Cerebellum (tissue), 4 donors: ENCODE measurements at places on chromosomes 11 and 22. TPM values are rescaled to one million over a fixed set of nuclear protein-coding genes. Genes with fewer than 3 reads are reported as not detected.
A peak's percentile ranks its signal among the peaks of the same experiment; 100 is the strongest.

DNA sequence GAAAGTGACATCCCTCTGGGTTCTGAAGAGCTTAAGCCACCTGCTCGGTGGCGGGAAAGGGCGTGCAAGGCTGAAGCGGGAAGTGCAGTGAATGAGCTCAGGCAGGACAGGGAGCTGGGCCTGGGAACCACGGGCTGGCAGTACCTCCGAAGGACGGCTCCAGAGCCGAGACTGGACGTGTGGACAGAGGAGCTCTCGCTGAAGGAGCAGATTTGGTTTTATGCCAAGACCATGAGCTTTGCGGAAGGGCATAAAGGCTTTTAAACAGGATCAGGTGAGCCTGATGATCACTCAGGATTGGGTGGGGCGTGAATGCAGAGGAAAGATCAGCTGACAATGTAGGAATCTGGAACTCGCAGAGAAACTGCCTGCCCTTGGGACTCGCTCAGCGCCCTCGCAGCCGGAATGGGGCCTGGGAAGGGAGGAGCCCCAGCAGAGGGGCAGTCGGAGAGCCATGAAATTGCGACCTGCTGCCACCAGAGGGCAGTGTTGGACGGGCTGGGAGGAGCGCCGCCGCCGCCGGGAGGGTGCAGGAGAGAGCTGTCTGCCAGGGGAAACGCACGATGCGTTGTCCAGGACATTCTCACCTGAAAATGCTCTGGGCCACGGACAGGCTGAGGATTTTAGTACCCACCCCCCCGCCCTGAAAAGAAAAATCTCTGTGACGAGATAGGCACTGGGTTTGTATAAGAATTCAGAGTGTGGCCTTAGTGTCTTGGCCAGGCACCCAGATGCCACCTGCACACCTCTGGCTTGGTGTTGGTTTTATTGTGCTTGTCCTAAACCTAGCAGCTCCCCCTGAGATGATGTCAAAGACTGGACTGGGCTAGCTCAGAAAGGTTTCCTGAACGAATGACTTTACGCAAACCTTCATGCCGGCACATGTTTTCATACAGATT lies 324.4 kb downstream of the NTM start:
- peak; percentile 90 for DNase-seq

Gene GAS2
- total RNA-seq, result 8.3 TPM

Gene JAML
- total RNA-seq, result 0.45 TPM

DNA sequence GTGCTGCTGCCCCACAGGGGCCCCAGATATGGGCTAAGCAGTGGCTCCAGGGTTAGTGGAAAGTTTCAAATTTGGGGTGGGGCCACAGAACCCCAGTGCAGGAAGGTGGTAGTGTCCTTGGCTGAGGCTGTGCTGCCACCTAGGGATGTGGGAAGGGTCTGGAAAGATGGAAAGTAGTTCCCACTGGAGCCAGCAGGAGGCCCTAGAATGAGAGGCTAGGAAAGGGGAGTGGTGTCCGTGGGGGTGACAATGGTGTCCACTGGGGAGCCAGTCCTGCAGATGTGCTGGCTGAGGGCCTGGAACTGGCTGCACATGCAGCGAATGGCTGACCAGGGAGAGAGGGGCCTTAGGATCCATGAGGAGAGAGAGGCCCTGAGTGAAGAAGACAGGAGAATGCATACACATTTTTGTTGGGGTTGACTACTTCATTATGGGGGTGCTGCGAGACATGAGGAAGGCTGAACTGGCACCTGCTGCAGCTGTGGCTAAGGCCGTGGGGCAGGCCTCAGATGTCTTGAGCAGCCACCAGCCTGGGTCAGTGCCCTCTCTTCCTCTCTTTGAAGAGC lies 21.1 kb downstream of the RFPL3 start:
- no peak for DNase-seq

Gene TREH
- not detected for total RNA-seq

Gene GLB1L3
- total RNA-seq, result 0.45 TPM

- DNase-seq, result no peak
Measured at GRCh38 chr22:26610996-26611395, 6.8 kb downstream of the CRYBB1 start.

Gene ZNF215
- total RNA-seq, result 7.8 TPM

- DNase-seq, result no peak
Measured at GRCh38 chr11:123976770-123977560, 616 bp downstream of the OR10S1 start.

DNA sequence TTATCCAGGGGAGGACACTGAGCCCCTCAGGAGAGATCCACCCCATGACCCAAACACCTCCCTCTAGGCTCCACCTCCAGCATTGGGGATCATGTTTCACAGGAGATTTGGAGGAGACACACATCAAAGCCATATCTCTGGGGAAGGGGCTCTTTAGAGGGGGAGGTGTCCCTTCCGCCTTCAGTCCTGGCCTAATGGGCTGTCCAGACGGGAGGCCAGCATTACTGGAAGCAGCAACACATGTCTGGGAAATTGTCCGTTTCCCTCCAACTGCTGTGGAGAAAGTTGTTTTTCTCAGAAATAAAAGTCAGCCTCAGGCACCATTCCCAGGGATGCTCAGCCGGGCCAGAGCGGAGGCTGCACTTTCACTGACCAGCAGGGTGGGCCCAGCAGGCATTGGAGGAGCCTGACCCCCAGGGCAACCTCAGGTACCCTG lies 9.5 kb downstream of the CACNA1I start:
- DNase-seq, result no peak

DNA sequence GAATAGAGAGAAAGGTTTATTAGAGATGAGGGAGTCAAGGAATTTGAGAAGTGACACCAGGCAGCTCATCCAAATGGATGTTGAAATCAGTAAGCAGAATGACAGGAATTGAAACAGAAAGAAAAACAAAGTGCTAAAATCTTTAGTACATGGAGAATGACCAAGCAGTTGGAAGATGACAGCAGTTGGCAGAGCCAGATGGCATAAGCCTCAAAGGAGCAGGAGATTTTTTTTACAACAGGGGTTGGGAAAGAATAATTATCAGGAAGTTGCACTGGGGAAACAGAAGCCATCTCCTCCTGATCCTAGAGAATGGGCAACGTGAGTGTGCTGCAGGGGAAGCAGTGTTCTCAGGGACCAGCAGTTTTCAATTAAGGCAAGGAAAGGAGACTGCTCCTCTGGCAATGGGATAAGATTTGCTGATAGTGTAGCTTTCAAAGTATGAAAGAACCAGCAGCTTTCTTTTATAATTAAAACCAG lies 28.9 kb downstream of the RAB39A start:
- peak; percentile 17 for DNase-seq

Gene OR10D3
- not detected for total RNA-seq

- DNase-seq, result no peak
Measured at GRCh38 chr11:68825571-68825970, 16.1 kb downstream of the CPT1A start.

Gene SPCS2
- 28.9 TPM for total RNA-seq

DNA sequence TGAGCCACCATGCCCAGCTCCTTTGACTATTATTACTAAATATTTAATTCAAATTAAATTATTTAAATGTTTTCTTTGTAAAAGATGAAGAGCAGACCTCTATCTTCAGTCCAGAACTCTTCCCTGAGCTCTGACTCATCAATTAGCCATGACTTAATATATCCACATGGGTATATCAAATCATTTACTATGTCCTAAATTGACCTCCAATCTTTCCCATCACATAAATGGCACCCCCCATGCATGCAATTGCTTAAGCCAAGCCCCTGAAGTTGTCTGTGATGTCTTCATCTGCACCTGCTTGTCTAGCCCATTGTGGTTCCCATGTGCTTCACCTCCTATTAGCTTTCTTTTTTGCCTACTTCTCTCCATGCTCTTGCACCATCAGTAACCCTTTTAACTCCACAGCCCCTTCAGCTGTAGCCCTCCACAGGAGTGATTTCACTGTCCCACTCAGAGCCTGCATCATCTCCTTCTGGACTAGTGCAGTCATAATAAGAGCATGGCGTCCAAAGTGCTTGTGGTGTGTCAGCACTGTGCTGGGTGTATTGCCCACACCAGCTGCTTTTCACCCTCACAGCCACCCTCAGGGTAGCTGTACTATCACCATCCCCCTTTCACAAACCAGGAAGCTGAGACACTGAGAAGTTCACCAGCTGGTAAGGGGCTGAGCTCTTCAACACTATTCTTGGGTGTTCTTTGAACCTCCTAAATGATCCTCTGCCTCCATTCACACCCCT lies 11.8 kb upstream of the THY1 start:
- DNase-seq, result no peak
